Fibroblast of skin of left quadriceps (primary cell): ENCODE measurements at places on chromosomes 5 and 9.
A peak's percentile ranks its signal among the peaks of the same experiment; 100 is the strongest.

GRCh38 chr5:119378075-119378700 lies 22.4 kb downstream of the TNFAIP8 start:
- DNase-seq, result no peak

- DNase-seq, result no peak
Observed at GRCh38 chr5:111585291-111585690, 73.0 kb upstream of the STARD4 start.

DNA sequence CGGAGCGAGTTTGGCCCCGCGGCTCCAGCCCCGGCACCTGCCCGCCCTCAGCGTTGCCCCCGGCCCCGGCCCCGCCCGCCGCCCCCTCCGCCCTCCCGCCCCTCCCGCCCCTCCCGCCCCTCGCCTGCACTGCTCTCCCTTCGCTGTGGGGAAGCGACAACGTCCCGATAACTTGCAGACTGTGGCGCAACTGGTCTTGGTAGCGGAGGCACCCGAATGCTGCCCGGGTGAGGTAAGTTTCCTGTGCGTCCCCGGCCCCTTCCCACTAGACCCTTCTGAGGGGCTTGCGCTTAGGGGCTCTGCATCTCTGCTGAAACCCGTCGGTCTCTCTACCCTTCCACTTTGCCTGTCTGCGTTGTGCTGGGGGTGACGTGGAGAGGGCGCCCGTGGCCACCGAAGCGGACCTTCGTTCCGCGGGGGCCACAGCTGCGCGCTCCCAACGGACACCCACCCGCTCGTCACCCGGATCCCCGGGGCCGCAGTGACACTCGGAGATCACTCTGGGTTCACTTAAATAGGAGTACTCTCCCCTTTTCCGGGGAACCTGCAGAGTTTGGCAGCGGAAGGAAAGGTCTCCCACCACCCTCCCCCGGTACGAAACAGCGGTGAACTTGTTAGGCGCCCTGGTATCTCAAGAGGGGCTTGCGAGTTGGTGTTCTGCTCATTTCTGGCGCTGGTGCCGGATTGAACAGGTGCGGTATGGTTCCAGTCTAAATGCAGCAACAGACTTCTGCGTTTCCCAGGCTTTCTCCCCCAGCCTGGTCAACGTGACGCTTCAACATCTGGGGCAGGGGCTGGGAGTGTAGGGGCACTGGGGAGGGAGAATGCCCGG lies 707 bp downstream of the PIP5K1B start:
- DNase-seq, result no peak

- no peak for DNase-seq
Observed at GRCh38 chr5:133824661-133825254, 143.7 kb downstream of the C5orf15 start.

DNA sequence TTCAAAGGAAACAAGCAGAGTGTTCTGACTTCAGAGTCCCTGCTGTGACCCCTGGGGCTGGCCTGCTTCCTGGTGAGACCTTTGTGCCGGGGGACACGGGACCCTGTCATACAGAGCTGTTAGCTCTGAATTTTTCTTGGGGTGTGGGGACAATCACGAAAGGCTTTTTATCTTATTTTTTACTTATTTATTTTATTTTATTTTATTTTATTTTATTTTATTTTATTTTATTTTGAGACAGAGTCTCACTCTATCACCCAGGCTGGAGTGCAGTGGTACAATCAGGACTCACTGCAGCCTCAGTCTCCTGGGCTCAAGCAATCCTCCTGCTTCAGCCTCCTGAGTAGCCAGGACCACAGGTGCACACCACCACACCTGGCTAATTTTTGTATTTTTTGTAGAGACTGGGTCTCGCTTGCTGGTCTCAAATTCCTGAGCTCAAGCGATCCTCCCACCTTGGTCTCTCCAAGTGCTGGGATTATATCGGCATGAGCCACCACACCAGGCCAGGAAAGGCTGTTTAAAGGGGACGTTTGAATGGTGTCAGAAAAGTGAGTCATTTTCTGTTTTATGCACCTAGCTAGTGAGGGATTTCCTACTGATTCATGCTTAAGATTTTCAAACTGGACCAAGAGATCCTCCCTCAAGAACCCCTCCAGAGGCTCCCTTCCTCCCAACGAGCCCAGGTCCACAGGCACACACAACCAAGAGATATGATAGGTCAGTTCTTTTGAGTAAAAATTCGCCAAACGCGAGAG lies 75.7 kb downstream of the OLFM1 start:
- no peak for DNase-seq

- peak; percentile 18 for DNase-seq
Observed at GRCh38 chr5:60649288-60649917, 50.6 kb downstream of the DEPDC1B start.

DNA sequence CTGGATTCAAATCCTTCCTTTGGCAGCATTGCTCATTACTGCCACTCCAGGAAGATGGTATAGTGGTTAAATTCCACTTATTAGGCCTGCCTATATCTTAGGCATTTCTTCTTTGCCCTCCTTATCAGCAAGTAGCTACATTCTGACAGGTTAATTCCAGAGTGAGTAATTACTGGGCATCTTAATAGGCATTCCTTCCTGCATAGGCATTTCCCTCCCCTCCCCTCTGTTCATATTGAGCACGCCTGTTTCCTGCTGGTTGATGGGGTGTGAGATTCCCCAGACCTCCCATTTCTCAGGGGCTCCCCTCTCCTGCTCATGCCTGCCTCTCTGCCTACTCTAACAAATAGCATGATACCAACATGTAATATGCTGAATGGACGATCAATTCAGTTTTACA lies 305.9 kb downstream of the CYLC2 start:
- no peak for DNase-seq

GRCh38 chr9:28179893-28180292 lies 606.6 kb upstream of the C9orf72 start:
- no peak for DNase-seq

DNA sequence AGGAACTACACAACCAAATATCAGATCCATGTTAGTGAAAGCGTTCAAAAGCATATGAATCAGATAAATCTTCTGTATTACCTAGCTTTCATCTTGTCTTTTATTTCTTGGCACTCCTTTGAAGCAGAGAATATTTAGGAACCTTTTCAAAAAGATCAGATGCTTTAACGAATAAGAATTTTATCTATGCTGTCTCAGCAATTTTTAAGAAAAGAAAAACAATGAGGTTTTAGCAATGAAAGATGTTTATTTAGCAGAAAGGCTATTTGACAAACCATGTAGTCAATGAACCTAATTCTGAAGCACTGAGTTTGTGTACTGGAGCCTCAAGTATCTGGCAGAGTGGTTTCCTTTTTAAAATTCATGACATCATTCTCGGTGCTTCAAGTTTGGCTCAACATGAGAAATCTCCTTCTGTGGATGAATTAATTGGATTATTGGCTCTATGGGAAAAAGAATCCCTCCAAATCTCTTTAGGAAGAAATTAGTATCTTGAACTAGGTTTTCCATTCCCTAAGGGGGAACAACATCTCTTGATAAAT lies 534.7 kb downstream of the CAAP1 start:
- no peak for DNase-seq

GRCh38 chr9:69168709-69169217 lies 5.3 kb upstream of the TJP2 start:
- no peak for DNase-seq

DNA sequence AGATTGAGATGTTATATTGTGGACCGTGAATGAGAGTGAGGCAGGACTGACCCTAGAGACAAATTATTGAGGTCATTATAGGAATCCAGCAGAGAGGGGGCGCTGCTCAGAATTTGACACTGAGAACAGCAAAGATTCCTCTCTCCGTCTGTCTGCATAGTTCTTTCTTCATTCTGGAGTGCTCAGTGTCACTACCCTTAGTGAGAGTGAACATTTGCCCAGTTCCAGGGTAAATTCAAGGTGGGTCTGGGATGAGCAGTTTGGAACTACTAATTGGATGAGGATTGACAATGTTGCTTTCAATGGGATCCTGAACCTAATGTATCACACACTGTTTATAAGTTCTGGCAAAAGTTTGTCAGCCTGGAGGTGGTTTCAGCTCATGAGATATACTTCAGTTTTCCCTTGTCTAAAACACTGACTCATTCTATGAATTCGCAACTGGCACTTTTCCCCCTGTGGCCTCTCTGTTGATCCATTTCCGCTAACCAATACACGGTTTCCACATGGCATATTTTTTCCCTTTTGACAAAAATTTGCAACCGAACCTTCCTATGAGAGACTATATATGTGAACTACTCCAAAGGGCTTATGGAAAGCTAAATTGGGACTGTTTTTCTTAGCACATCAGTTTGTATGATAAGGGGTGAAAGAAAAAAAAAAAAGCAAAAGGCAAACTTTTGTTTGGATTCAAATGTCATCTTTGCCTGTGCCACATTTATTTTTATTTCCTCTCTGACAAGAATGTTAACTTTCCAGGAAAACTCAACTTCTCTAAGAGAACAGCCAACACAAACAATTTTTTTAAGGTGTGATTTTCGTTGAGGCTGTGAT lies 1240.7 kb upstream of the WWC1 start:
- DNase-seq, result no peak

DNA sequence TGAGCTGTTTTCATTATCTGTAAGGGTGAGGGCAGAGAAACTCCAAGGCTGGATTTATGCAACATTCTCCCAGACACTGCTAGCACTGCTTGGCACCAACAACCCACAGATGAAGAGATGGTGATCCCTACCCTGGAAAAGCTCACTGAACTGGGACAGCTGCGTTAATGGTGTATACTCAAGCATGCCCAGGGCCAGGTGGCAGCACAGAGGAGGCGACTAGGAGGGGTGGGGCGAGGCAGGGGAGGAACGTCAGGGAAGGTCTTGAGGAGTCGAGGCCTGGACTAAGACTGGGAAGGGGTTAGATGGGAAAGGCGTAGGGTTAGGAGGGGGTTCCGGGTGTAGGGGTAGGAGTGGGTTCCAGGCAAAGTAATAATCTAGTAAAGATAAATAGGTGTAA lies 73.1 kb upstream of the TBC1D9B start:
- no peak for DNase-seq

GRCh38 chr5:132183723-132184122 lies 43.9 kb downstream of the P4HA2 start:
- DNase-seq, result no peak

GRCh38 chr5:54717459-54717858 lies 199.9 kb downstream of the SNX18 start:
- no peak for DNase-seq

DNA sequence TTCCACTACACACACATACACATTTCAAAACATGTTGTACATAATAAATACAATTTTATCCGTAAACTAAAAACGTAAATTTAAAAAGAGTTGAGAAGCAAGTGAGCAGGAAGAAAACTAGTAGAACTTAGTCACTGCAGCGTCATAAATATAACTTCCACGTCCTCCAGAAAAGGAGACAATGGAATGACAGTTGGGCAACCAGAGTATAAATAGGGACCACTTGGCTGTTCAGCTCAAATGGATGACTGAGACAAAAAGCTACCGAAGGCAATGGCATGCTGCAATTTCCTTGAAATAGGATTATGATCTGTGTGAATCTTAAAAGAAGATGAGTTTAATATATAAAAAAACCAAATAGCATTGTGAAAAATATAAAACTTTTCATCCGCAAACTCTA lies 438.5 kb upstream of the RGMB start:
- DNase-seq, result no peak

- no peak for DNase-seq
Observed at GRCh38 chr5:135195270-135195608, 161.2 kb upstream of the PITX1 start.

GRCh38 chr5:143673676-143674468 lies 138.1 kb upstream of the HMHB1 start:
- no peak for DNase-seq

- DNase-seq, result no peak
Observed at GRCh38 chr5:588406-588995, 23.6 kb upstream of the CEP72 start.

DNA sequence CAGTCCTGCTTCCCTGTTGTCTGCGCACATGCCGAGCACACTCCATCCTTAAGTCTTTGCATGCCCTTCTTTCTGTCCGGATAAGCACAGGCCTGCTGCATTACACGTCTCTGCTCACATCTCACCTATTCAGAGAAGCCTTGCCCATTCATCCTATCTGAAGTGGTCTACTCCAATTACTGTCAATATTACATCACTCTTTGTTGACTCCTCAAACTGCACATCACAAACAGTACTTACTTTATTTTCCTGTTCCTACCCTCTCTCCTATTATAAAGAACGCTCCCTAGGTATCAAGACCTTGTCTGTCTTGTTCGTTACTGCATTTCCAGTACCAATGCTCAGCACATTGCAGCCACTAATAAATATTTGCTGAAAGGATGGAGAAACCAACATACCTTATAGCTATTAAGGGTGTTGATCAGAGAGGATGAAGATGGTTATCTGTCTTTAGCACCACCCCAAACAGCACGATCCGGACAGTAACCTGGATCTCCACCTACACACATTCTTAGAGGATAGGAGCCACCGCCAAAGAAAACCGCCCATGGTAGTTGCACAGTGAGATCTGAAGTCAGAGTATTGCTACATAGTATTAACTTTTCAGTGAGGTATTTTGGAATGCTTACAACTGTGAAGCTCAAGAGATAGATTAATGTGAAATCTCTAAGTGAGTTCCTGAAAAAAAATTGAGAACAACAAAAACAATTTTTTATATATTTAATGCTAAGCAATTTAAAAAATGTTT lies 1.6 kb upstream of the PRRC1 start:
- no peak for DNase-seq

GRCh38 chr5:112724901-112725300 lies 12.8 kb upstream of the APC start:
- DNase-seq, result no peak

- no peak for DNase-seq
Observed at GRCh38 chr5:40634593-40634992, 45.1 kb upstream of the PTGER4 start.

- no peak for DNase-seq
Observed at GRCh38 chr5:62934319-62934718, 355.7 kb downstream of the LRRC70 start.

- no peak for DNase-seq
Observed at GRCh38 chr5:95925939-95926338, 35.7 kb downstream of the ELL2 start.

GRCh38 chr5:10268100-10268499 lies 18.0 kb downstream of the CCT5 start:
- no peak for DNase-seq

GRCh38 chr5:131252824-131253171 lies 11.1 kb upstream of the CDC42SE2 start:
- no peak for DNase-seq

GRCh38 chr9:89058906-89059305 lies 67.6 kb downstream of the S1PR3 start:
- no peak for DNase-seq

- peak; percentile 91 for DNase-seq
Observed at GRCh38 chr5:125408448-125409233, 662.2 kb upstream of the ZNF608 start.

- no peak for DNase-seq
Observed at GRCh38 chr5:55073211-55073610, 29.2 kb upstream of the GZMA start.

- no peak for DNase-seq
Observed at GRCh38 chr9:107491081-107492053, 1.8 kb upstream of the KLF4 start.

DNA sequence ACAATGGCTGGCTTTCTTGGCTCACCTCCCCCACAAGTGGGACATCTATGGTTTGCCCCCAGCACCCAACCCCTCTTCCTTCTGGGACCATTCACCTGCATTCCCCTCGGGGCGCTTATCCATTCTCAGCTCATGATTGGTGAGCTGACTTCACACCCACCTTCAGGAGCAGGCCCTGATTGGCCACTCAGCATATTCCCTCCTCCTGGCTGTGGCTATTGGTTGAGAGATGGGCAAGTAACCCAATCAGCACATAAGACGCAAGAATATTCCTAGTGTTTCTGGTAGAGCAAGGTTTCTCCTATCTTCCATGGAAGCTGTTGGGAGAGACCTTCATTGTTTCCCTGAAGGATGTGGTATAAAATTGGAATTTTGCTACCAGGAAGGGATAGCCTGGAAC lies 22.7 kb upstream of the UNC5A start:
- DNase-seq, result no peak
